ENCODE measurements at places on chromosomes 7 and 10.

- no peak for DNase-seq
Measured at GRCh38 chr7:139829775-139830117, 682 bp downstream of the TBXAS1 start.

GRCh38 chr10:64505501-64505900, 984.3 kb downstream of the REEP3 start:
- no peak for DNase-seq

DNA sequence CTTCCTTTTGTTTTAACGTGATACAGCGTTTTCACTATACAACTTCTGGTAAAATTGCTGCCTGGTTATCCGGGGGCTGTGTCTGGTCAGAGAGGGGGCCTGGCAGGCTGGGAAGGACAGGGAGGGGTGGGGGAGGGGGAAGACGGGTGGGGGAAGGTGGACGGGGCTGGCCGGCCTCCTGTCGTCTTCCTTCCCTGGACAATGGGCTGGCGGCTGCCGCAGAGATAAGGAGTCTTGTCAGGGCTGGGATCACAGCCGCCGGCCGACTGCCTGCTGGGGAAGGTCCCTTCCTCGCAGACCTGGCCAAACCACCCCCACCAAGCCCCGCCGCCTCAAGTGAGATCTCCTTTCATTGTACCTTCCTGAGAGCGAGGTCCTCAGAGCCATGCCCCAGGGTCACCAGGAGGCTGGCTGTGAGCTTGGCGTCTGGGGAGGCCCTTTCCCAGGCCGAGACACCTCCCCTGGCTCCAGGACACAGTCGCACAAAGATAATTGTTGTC, 151.2 kb upstream of the TNRC18 start:
- peak; percentile 52 for DNase-seq

DNA sequence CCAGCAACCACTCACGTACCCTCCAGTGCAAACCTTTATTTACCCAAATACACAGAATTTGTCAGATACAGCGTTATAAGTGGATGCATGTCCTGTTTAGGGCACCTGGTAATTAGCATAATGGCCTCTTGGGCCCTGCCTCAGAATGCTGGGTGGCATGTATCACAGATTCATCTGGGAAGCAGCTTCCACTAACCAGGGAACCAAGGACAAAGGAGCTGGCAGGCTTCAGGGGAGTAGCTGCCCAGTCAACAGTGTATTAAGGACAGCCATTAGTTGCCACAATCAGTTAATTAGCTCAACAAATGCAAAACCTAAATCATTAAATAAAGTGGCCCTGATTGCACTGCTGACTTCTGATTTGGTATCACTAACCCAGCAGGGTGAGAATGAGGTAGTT, 105.7 kb downstream of the RAPGEF5 start:
- DNase-seq: no peak

DNA sequence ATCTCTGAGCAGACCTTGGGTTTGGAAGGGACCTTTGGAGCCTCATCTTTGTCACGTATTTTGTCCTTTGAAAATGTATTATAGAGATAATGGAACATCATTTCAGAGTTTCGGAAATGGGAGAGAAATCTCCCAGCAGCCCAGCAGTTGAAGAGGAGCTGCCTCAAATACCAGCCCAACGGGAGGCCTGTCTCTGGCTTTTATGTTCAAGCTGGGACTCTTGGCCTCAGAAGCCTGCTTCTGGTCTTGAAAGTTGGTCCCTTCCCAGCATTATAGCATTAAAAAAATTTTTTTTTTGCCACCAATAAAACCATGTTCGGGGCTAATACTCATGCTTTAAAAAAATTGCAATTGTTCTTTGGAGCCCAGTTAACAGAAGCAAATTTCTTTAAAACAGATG, 73.4 kb upstream of the CTBP2 start:
- DNase-seq: no peak

DNA sequence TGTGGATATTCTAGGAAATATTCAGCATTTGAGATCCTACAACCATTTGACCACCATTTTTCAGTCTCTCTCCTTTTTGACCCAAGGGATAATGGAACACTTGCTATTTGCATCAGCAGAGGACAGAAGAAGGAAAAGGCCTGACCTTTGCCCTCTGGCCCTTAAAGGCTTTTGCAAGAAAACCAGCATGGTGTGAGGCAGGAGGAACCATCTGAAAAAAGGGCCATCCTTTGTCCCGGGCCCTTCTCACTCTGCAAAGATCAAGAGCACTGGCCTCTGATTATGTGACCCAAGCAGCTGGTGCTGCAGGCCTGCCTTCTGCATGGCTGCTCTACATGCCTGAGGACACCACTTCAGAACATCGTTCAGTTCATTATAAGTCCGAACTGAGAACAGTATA, 133.3 kb upstream of the STK17A start:
- no peak for DNase-seq

DNA sequence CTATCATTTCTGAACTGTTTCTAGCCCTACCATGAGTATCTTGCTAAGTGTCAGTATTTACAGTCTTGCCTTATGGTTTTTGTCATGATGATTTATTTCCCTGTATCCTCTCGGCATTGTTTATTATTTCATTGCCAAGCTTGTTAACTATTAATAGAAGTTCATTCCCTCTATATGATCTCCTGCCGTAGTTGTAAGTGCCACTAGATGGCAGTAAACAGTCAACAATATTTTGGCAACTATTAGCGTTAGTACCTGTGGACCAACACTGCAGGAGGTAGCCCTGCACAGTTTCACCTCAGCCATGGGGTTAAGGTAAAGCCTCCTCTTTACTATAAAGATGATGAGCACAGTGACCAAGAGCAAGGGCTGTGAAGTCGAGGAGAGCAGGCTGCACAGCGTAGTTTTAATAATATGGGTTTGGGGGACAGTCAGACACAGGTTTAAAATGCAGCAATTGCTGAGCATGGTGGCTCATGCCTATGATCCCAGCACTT, 26.1 kb upstream of the CCNJ start:
- peak; percentile 36 for DNase-seq

DNA sequence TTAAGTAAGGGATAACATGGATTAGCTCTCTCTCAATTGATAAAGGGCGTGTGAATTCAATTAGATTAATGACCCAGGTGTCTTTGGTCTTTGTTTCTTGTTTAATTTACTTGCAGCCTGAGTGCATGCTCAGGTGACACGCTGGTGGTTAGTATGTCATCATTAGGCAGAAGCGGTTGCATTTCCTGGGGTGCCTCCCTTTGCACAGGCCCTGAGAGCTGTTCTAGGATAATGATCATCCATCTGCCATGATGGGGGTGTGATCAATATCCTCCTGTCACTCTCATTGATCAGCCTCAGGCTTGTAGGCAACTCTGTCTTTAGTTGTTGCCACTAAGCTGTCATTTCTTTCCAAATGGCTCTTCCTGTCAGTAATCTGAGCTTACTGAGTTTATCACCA, 99.6 kb upstream of the NPS start:
- no peak for DNase-seq

GRCh38 chr7:15647309-15647708, 39.2 kb downstream of the MEOX2 start:
- DNase-seq: no peak

DNA sequence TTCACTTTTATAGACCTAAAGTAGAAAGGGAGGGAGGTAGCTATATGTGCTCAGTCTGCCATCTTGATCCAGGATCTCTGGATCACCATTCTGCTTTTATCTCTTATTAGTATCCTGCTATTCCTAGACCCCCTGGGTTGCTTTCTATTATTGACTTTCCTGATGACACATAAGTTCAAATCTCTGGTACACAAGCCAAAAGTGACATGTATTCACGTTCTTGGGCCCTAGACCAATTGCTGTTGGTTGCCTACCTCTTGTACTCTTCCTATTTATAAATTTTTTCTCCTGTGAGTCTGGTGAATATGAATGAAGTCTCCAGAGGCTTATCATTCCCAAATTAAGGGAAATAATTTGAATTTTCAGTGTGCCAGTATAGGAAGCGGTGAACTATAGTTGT, 56.9 kb downstream of the DNMBP start:
- no peak for DNase-seq

DNA sequence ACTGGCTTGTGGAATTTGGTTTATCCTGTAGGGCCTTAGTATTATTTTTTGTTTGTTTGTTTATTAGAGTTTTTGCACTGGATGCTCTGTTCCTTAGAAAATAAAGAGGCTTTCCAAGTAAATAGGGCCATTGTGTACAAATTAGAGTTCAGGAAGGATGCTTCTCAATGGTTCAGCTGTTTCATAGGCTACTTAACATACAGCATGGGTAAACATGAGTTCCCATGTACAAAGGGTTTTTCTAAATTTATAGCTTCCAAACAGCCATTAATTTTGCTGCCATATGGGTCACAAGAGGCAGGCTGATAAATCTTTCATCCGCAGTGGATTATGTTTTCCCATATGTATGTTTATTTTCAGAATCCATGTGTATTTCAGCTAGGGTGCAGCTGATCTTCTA, 121.6 kb upstream of the WDR11 start:
- no peak for DNase-seq

DNA sequence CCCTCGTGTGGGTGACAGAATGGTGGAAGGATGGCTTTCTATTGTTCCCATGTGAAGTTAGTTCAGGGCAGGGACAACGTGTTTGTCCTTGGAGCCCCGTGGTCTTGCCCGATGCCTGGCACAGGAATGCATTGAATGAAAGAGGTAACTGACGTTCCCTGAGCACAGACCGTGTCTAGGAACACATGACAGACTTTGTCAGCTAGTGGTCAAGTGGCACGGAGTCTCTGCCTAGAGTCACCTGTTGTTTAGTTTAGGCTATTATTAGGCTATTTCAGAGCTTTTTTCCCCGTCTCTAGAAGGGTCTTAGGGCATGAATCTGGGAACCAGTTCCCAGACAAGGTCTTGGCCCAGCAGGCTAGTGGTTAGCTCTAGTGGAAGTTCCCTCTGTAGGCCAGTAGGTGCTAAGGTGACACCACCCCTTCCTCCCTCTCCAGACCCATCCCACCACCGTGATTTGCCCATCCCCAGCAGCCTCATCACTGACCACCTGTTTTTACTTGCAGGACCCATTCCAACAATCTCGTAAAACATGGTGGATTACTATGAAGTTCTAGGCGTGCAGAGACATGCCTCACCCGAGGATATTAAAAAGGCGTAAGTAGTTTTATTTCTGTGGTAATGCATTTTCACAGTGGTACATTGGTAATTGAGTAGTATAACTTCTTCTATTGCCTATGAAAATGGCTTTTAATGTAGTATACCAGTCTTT, 21.4 kb downstream of the DNAJB6 start:
- no peak for DNase-seq

DNA sequence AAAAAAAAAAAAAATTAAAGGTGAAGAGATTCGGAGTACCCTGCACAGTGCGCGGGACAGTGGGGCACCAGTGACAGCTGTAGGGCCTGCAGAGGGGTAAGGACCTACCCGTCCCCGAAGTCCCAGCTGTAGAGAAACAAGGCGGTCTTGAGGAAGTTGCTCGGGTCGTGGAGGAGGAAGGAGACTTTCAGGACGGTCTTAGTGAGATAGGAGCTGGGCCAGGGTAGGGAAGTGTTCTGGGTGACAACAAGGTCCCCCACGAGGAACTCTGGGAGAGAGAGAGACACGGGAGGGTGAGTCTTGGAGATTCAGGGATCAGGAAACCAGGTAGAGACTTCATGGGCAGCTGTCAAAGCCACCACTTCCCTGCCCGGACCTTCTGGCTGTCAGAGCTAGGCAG, 9.7 kb downstream of the TMEM130 start:
- no peak for DNase-seq

DNA sequence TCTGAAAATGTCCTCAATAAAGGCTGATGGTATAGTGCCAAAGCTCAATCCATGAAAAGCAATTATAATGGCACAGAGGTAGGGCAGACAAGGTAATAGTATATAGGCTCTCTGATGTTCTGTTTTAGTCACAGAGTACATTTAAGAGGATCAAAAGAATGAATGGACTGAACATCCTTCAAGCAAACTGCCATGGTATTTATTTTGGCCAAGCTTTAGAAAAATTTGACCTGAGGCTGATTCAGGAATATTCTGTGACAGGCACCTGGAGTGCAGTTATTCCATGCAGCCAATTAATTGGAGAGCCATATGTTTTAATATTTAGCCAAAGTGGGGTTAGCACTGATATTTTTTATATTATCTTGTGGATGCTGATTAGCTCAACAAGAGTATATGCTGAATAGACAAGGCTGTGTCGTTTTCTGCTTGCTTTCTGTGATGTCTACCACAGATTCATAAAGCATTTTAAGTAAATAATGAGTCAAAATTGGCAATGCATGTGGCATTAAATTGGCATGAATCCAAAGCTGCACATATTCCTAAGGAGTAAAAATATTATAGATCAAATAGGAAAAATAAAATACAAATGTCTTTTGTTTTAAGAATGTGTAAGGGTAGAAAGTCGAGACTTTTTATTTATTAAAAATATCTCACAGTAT, 177.4 kb downstream of the PCLO start:
- DNase-seq: no peak

GRCh38 chr7:150969475-150969874, 8.6 kb downstream of the KCNH2 start:
- DNase-seq: no peak

DNA sequence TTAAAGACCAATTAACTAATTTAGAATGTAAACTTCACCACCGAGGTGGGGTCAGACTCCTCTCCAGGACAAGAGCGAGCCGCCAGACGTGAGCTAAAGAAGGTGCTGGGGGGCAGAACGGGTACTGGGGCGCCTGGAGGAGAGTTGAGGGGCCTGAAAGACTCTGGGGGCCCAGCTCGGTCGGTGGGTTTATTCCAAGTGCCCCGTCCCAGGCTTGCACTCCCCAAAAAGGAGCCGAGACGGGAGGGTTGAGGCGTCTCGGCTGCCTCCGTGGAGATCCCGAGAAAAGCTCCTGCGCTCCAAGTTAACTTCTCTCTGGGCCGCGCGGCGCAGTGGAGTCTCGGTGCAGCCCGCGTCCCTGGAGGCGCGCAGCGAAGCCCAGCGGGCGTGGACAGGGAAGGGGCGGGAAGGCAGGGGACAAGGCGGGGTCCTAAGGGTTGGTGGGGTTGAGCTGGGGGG, 553.3 kb downstream of the TFEC start:
- DNase-seq: peak; percentile 74

- no peak for DNase-seq
Measured at GRCh38 chr10:71542478-71542877, 145.8 kb downstream of the CDH23 start.

GRCh38 chr10:93160140-93160539, 86.4 kb downstream of the CYP26A1 start:
- no peak for DNase-seq

Data from nephron progenitor cell (in vitro differentiated cells).